ENCODE measurements at places on chromosomes 11 and 22. TPM values are rescaled to one million over a fixed set of nuclear protein-coding genes. Genes with fewer than 3 reads are reported as not detected.

- no peaks in the 10 kb centered on the region for H3K4me1 ChIP-seq
- H3K27ac ChIP-seq = no peak overlapping the region
- H3K4me3 ChIP-seq = no peak overlapping the region
- H3K27me3 ChIP-seq = no peaks in the 10 kb centered on the region
- no peak for DNase-seq
Measured at GRCh38 chr11:78833237-78833636, 258.6 kb upstream of the NARS2 start.

- no peaks in the 10 kb centered on the region for H3K27me3 ChIP-seq
- DNase-seq = peak; percentile 47
- H3K36me3 ChIP-seq = no peaks in the 10 kb centered on the region
- no peak overlapping the region for H3K27ac ChIP-seq
- H3K4me1 ChIP-seq = peaks cover 5% of the 10 kb centered on the region
Measured at GRCh38 chr11:18259259-18259658, 6.8 kb upstream of the SAA1 start.

DNA sequence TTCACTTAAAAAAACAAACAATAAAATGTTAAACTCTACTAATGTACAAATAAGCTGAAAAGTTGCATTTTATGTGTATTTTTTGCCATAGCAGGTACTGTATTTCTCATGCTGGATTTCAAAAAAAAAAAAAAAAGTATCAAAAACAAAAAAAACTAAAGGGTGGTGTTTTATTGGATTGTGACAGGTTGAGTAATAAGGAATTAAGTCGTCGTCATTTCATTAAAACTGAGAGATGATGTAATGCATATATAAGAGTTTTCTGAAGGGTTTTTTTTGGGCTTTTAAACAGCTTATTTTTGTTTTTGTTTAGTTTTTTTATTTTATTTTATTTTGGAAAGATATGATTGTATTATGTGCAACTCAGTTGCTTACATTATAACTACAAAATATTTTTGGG is 10.9 kb upstream of the ADSL start:
- H3K4me1 ChIP-seq = no peaks in the 10 kb centered on the region
- H3K27me3 ChIP-seq = no peaks in the 10 kb centered on the region
- H3K27ac ChIP-seq = no peak overlapping the region
- DNase-seq = no peak

GRCh38 chr11:95337972-95338429 is 107.0 kb upstream of the SESN3 start:
- no peak overlapping the region for H3K4me3 ChIP-seq
- no peak for DNase-seq
- H3K27me3 ChIP-seq = no peaks in the 10 kb centered on the region
- no peak overlapping the region for H3K27ac ChIP-seq

GRCh38 chr11:76589964-76590950 is 80.3 kb downstream of the LRRC32 start:
- DNase-seq = no peak
- H3K4me3 ChIP-seq = no peak overlapping the region
- H3K27me3 ChIP-seq = no peaks in the 10 kb centered on the region
- H3K27ac ChIP-seq = no peak overlapping the region
- H3K36me3 ChIP-seq = no peaks in the 10 kb centered on the region

DNA sequence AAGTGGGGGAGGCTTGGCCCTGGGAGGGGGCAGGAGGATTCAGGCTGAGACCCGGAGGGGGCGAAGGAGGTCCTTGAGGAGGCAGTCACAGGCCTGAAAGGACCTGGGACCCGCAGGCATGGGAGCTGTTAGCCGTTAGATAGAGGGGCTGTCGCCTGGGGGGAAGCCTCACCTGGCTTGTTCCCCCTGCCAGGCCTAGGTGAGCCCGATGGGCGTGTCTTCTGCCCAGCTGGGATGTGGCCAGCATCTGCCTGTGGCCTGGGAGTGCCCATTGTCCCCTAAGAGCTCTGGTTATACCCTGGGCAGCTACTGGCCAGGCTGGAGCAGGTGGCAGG is 1.8 kb upstream of the DUSP8 start:
- no peak for DNase-seq
- peaks cover 11% of the 10 kb centered on the region for H3K36me3 ChIP-seq
- H3K4me1 ChIP-seq = peaks cover 13% of the 10 kb centered on the region
- H3K27me3 ChIP-seq = no peaks in the 10 kb centered on the region

- DNase-seq = no peak
- H3K27ac ChIP-seq = no peak overlapping the region
- H3K4me1 ChIP-seq = peaks cover 7% of the 10 kb centered on the region
- peaks cover 60% of the 10 kb centered on the region for H3K27me3 ChIP-seq
Measured at GRCh38 chr11:1592628-1593027, 5.5 kb downstream of the KRTAP5-2 start.

GRCh38 chr11:131037873-131038272 is 121.6 kb upstream of the SNX19 start:
- peaks cover 26% of the 10 kb centered on the region for H3K4me1 ChIP-seq
- no peaks in the 10 kb centered on the region for H3K36me3 ChIP-seq
- no peaks in the 10 kb centered on the region for H3K27me3 ChIP-seq
- H3K27ac ChIP-seq = no peak overlapping the region

DNA sequence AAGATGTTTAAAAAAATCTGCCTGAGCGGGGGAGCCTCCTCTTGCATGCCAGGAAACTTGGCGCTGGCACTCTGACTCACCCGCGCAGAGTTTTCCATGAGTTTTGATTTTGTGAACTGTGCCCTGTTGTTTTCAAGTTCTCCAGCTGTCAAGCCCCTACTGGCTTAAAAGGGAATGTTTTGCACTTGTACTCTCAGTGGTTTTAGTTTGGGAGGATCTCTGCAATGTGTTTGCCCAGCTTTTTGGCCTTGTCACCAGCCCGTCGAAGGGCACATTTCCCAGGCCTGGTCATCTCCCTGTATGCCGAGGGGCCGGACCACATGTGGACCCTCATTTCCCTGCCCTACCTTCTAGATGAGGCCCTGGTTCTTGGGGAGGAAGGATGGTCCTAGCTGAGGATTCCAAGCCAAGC is 12.2 kb downstream of the MRGPRF start:
- peak; percentile 67 for DNase-seq
- H3K27me3 ChIP-seq = no peaks in the 10 kb centered on the region
- H3K27ac ChIP-seq = no peak overlapping the region
- no peak overlapping the region for H3K4me3 ChIP-seq
- H3K36me3 ChIP-seq = peaks cover under 1% of the 10 kb centered on the region

GRCh38 chr11:1272531-1272930 is 36.9 kb downstream of the TOLLIP start:
- peaks cover 22% of the 10 kb centered on the region for H3K36me3 ChIP-seq
- no peaks in the 10 kb centered on the region for H3K27me3 ChIP-seq
- no peak overlapping the region for H3K4me3 ChIP-seq
- DNase-seq = no peak
- H3K27ac ChIP-seq = no peak overlapping the region

GRCh38 chr22:36406721-36407120 is 19.0 kb upstream of the MYH9 start:
- DNase-seq = no peak
- H3K36me3 ChIP-seq = no peaks in the 10 kb centered on the region
- H3K4me3 ChIP-seq = no peak overlapping the region
- no peak overlapping the region for H3K27ac ChIP-seq
- peaks cover 26% of the 10 kb centered on the region for H3K4me1 ChIP-seq

DNA sequence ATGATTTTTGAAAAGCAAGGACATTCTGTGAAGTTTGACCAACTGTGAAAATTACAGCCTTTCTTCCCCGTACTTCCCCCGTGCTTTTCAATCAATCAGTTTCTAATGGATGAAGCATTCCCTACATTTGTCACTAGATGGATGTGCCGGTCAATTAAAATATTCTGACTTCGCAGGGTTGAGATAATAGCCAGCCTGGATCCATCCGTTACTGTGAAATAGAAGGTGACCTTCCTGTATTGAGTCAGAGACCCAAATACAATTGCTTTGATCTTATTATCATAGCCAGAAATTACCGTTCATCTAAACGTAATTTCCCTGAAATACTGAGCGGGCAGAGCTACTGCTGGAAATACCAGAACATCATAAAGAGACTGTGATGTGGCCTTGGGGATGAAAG is 21.1 kb upstream of the PARVB start:
- DNase-seq = no peak
- H3K4me1 ChIP-seq = no peaks in the 10 kb centered on the region
- no peak overlapping the region for H3K4me3 ChIP-seq
- H3K27me3 ChIP-seq = no peaks in the 10 kb centered on the region
- H3K36me3 ChIP-seq = peaks cover 25% of the 10 kb centered on the region

DNA sequence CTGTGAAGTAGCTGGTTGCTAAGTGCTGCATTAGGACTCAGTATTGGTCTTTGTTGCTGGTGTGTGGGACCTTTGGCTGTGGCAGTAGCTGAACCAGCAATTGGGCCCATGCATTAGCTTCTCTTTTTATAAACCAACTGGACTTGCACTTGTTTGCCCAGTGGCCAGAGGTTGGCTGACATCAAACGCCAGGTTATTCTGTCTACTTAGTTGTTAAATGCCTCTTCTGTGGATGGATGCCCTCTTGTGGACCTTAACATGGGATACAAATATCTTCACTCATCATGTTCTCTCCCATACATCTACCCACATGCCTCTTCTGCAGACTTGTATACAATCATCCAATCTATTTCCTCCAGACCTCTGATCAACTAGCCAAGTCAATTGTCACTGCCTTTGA is 26.4 kb upstream of the ARHGAP20 start:
- H3K27me3 ChIP-seq = peaks cover 81% of the 10 kb centered on the region
- H3K4me1 ChIP-seq = no peaks in the 10 kb centered on the region
- DNase-seq = no peak
- H3K27ac ChIP-seq = no peak overlapping the region
- peaks cover 7% of the 10 kb centered on the region for H3K36me3 ChIP-seq

- no peak overlapping the region for H3K27ac ChIP-seq
- no peak overlapping the region for H3K4me3 ChIP-seq
- H3K36me3 ChIP-seq = no peaks in the 10 kb centered on the region
- no peaks in the 10 kb centered on the region for H3K4me1 ChIP-seq
Measured at GRCh38 chr22:22812031-22812905, 75.3 kb upstream of the IGLL5 start.

- no peaks in the 10 kb centered on the region for H3K27me3 ChIP-seq
- peaks cover 30% of the 10 kb centered on the region for H3K4me1 ChIP-seq
- no peak for DNase-seq
- no peak overlapping the region for H3K4me3 ChIP-seq
- H3K27ac ChIP-seq = no peak overlapping the region
Measured at GRCh38 chr11:12897867-12898266, 111.2 kb upstream of the RASSF10 start.

- no peak overlapping the region for H3K4me3 ChIP-seq
- H3K4me1 ChIP-seq = no peaks in the 10 kb centered on the region
- no peak overlapping the region for H3K27ac ChIP-seq
- no peak for DNase-seq
- H3K36me3 ChIP-seq = peaks cover 6% of the 10 kb centered on the region
- H3K27me3 ChIP-seq = peaks cover 29% of the 10 kb centered on the region
Measured at GRCh38 chr11:133895061-133895479, 49.8 kb upstream of the SPATA19 start.

DNA sequence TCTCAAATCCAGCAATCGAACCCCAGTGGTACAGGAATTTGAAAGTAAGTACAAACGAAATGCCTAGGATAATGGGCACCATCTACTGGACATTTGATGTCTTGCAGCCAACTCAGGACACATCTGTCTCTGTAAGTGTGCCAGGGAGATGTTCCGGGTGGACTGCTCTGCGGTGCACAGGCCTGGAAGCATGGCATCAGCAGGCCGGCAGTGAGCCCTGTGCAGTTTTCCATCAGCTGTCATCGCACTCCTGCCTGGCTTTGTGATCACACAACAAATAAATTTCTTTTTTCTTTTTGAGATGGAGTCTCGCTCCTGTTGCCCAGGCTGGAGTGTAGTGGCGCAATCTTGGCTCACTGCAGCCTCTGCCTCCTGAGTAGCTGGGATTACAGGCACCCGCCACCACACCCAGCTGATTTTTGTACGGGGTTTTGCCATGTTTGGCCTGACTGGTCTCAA is 71.0 kb downstream of the JAM3 start:
- peak; percentile 75 for DNase-seq
- H3K4me1 ChIP-seq = peaks cover 3% of the 10 kb centered on the region
- no peaks in the 10 kb centered on the region for H3K36me3 ChIP-seq
- peaks cover 20% of the 10 kb centered on the region for H3K27me3 ChIP-seq

- H3K27me3 ChIP-seq = no peaks in the 10 kb centered on the region
- H3K4me1 ChIP-seq = no peaks in the 10 kb centered on the region
- no peaks in the 10 kb centered on the region for H3K36me3 ChIP-seq
- no peak overlapping the region for H3K4me3 ChIP-seq
Measured at GRCh38 chr11:131074573-131074972, 158.3 kb upstream of the SNX19 start.

- no peaks in the 10 kb centered on the region for H3K4me1 ChIP-seq
- no peaks in the 10 kb centered on the region for H3K36me3 ChIP-seq
- H3K27ac ChIP-seq = no peak overlapping the region
- no peak overlapping the region for H3K4me3 ChIP-seq
- peaks cover 26% of the 10 kb centered on the region for H3K27me3 ChIP-seq
Measured at GRCh38 chr11:110856996-110857812, 145.0 kb upstream of the ARHGAP20 start.

GRCh38 chr11:61777234-61778090 is 14.9 kb downstream of the TMEM258 start:
- H3K4me1 ChIP-seq = no peaks in the 10 kb centered on the region
- no peak overlapping the region for H3K27ac ChIP-seq
- DNase-seq = no peak
- H3K4me3 ChIP-seq = no peak overlapping the region

DNA sequence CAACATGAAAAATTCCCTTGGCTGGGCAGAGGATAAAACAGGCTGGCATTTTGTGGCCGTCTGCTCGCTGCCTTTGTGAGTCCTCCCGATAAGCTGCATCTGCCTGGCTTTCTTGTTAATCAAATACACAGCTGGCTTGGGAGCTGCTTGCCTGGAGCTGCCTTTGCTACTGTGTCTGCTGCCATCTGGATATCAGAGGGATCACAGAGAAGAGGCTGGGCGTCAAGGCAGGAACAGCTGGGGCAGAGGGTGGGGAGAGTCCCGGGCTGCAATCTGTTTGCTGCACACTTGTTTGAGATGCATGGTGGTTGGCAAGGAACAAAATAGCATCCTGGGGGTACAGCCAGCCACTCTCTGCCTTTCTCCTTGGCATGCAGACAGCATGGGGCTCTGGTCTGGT is 36.0 kb downstream of the COMMD9 start:
- H3K27me3 ChIP-seq = no peaks in the 10 kb centered on the region
- H3K4me3 ChIP-seq = no peak overlapping the region
- no peak for DNase-seq
- peaks cover 43% of the 10 kb centered on the region for H3K4me1 ChIP-seq

The CNGA4 gene
- total RNA-seq = not detected

The CTNND1 gene
- total RNA-seq = 118 TPM

The KCNE3 gene
- total RNA-seq = not detected

The CEP126 gene
- 4.3 TPM for total RNA-seq

The SMIM35 gene
- total RNA-seq = not detected

The SPDYC gene
- not detected for total RNA-seq

The EHF gene
- total RNA-seq = 1.1 TPM

The CD6 gene
- not detected for total RNA-seq

The SUSD2 gene
- 13.3 TPM for total RNA-seq

The ABCC8 gene
- not detected for total RNA-seq

The PRSS23 gene
- total RNA-seq = 13.8 TPM

The TUT1 gene
- total RNA-seq = 28.3 TPM

The MCM5 gene
- total RNA-seq = 35.0 TPM

The GUCY1A2 gene
- 0.12 TPM for total RNA-seq

The MUC5B gene
- not detected for total RNA-seq

The GRAP2 gene
- total RNA-seq = 0.12 TPM

The BANF1 gene
- total RNA-seq = 154 TPM

The SELENOM gene
- 44.9 TPM for total RNA-seq

Data from MCF 10A (cell line).